ENCODE measurements at places on chromosomes 6 and 20.
A peak's percentile ranks its signal among the peaks of the same experiment; 100 is the strongest.

GRCh38 chr6:68653074-68653705 is 18.1 kb downstream of the ADGRB3 start:
- no peak for DNase-seq

GRCh38 chr6:33197431-33198048 is 2.9 kb downstream of the RXRB start:
- peak; percentile 66 for DNase-seq

- no peak for DNase-seq
Measured at GRCh38 chr6:136535017-136535765, 15.0 kb downstream of the MAP7 start.

- DNase-seq: no peak
Measured at GRCh38 chr6:43968110-43968965, 158.9 kb downstream of the MRPL14 start.

DNA sequence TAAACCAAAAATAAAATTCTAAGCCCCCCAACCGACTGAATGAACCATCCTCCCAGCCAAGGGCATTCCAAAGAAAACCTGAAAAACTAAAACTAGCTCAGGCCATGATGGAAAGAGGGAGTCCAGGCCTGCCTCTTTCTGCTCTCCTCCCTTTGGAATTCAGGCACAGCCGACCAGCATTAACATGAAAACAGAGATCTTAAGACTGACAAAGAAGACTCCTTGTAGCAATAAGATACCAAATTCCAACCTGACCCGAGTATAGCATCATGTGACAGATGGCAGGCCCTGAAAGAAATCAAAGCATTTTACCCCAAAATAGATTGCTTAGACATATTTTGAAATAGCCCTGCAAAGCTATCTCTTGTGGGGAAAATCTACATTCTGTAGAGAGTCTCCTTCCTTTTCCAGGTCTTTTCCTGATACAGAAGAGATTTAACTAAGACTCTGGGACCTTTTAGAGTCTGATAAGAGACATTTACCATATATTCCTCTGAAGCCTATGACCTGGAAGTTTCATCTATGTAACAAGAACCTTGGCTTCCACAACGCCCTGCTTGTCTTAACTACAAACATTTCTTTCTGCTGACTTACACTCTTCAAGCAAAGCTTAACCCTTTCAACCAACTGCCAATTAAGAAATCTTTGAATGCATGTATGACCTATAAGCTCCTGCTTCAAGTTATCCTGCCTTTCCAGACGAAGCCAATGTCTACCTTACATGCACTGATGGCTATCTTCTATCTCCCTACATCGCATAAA is 22.2 kb upstream of the TXLNB start:
- no peak for DNase-seq

GRCh38 chr20:53713328-53714056 is 119.9 kb upstream of the ZNF217 start:
- no peak for DNase-seq

DNA sequence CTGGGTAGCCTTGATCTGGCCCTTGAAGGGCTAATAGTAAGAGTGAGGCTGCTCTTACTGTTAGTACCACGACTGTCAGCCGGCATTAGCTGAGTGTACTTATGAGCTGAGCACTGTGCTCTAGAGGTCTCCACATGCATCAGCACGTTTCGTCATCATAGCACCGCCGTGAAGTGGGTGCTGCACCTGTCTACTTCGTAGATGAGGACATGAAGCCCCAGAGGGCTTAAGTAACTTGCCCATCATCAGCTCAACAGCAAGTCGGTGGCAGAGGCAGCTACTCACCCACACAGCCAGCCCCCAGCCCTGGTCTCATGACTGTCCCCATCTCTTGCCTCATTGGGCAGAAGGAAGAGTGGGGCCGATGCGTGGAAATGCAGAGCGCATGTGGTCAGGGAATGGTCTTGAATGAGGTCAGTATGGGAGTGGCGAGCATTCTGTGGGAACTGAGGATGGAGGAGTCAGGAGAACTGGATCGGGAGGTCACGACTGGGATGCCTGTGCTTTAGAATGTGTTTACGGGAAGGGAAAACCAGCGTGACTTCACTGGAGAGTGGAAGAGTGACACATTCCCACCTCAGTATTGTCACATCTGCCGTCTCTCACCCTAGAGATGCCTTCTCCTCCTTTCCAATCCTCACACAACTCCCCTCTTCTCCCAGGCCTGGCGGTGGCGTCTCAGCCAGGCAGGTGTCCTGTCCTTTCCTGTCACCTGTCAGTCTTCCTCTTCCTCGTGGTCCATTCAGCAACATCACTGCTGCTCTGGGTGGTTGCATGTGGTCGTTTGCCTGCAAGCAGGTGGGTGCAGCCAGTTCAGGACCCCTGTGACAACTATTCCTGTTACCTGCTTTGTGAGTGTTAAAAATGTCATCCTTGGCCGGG is 6.0 kb downstream of the SYTL3 start:
- no peak for DNase-seq

- no peak for DNase-seq
Measured at GRCh38 chr6:127959869-127960268, 59.0 kb upstream of the THEMIS start.

- DNase-seq: no peak
Measured at GRCh38 chr6:51429017-51429712, 610.5 kb downstream of the TFAP2B start.

GRCh38 chr6:97040355-97040860 is 115.9 kb downstream of the KLHL32 start:
- no peak for DNase-seq

GRCh38 chr6:103273048-103273447 is 1586.7 kb downstream of the HACE1 start:
- no peak for DNase-seq

DNA sequence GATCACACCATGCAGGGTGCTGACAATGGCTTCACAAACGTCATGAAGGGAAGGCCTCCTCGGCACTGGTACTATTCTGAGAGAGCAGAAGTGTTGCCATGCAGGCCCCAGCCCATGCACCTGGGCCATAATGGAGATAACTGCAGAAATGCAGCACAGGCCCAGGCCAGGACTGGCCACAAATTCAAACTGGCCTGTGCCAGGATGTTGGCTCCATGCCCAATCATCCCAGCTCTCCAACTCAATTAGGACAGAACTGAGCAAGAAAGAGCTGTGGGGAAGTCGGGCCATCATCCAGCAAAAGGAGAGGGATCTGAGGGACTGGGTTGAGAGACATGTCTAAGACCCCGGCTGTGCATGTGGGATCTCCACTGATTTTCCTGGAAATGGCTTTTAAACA is 48.9 kb upstream of the SYNDIG1 start:
- DNase-seq: no peak

DNA sequence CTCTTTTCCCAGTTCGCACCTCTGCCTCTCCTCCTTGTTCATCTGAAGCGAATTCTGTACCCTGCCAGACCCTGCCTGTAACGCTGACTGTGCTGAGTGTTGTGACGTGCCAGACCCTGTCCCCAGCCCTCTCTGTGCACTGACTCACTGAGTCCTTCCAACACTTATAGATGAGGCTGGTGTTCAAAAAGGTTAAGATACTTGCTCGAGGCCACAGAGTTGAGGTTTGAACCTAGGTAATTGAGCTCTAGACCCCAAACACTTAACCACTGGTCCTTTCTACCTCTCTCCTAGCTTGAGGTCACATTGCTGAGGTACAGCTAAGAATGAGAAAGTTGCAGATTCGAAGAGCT is 45.7 kb upstream of the NEDD9 start:
- DNase-seq: no peak

DNA sequence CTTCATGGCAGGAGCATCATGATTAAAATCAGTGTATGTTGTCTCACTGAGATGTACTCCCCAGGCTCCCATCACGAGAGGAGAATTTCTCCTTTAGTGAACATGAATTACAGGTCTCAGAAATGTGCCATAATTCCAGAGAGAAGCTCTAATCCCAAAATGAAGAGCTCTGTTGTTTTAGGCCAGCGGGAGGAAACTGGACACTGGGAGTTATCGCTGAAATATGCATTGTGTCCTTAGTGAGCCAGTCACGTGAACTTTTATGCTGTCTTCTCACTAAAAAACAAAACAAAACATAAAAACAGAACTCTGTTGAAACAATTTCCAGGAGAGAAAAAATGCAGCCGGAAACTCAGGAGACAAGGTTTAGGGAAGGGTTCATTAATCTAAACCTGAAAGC is 315.7 kb upstream of the NT5E start:
- no peak for DNase-seq

DNA sequence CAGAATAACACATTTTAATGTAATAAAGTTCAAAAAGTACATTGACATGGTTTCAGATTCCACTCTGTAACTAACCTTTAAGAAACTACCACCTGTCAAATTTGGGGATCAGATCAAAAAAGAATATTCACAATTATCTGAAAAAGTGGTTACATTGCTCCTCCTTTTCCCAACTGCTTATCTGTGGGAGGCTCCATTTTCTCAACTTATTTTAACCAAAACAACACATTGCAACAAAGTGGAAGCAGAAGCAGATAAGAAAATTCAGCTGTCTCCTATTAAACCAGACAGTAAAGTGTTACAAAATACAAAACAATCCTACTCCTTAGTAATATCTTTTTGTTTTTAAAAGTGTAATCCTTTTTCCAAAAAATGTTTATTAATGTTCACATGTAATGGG is 61.4 kb downstream of the PDSS2 start:
- no peak for DNase-seq

GRCh38 chr6:167046861-167047495 is 47.8 kb downstream of the CEP43 start:
- DNase-seq: no peak

DNA sequence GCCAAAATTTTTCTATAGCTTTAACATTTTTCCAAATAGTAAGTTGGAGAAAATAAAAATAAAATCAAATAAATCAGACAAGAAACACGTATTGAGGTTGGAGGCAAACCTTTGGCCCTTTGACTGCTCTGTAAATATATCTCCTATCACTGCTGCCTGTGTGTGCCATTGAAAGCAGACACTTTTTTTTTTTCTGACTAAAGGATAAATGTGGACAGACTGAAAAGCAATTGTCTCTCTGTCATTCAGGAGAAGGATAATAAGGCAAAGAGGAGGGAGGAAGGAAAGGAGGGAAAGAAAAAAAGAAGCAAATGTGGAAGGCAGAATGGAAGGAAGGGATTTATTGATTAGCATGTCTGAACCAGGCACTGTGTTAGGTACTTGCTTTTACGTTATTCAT is 85.2 kb upstream of the SULF2 start:
- no peak for DNase-seq

GRCh38 chr20:47493963-47494293 is 7.8 kb upstream of the NCOA3 start:
- DNase-seq: no peak

DNA sequence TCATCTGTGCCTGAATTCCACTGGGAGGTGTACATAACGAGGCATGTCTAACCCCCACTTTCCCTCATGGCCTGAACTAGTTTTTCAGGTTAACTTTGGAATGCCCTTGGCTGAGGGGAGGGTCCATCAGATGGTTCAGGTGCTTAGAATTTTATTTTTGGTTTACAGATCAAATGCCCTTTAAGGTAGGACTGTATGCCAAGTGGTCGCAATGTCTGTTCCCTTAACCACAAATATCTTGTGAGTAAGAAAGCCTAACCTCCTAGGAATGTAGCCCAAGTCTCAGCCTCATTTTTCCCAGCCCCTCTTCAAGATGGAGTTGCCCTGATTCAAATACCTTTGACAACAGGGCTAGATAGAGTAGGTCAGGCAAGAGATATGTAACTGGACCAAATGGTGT is 78.4 kb downstream of the RNASET2 start:
- no peak for DNase-seq

DNA sequence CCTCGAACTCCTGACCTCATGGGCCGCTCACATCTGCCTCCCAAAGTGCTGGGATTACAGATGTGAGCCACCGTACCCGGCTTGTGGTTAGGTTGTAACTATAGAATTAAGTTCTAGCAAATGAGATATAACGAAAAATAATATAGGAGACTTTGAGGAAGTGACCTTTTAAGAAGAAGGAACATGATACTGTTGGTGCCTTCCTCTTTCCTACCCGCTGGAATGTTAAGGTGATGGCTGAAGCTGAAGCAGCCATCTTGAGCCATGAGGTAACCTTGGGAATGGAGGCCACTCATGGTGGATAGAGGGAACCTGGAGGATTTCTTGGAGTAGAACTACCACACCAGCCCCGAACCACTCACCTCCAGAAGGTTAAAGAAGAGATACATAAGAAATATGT is 48.1 kb upstream of the MDGA1 start:
- no peak for DNase-seq

- DNase-seq: no peak
Measured at GRCh38 chr6:158503222-158503621, 56.7 kb upstream of the TMEM181 start.

DNA sequence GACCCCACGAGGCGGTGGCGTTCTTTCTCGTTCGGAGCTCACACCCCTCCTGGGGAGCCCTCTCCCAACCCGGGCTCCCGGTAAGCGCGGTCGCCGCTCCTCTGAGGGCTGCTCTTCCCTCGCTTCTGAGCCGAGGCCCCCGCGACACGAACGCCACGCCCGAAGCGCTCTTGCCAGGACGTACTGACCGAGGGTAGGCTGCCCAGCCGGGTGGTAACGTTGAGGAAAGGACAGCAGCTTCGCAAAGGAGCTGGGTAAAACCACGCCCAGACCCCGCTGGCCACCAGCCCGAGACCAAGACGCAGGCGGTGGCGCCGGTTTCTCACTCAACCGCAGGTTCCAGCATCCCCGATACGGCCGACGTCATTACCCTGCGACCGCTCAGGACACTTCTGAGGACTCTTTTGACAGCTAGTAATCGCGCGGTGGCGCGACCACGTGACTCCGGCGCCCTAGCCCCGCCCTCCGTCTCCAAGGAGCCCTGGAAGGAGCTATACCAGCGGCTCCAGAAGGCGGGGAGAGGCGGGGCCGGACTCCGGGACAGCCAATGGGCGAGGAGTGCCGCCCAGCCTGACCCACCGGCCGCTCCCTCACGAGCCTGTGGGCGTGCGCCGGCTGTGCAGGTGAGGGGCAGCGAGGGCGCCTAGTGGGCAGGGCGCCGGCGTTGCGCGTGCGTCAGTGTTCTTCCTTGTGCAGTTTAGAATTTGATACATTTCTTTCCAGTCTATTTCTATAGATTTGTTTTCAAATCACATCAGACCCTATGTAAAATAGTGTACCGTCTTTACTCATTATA is 4.0 kb upstream of the GZF1 start:
- peak; percentile 88 for DNase-seq

DNA sequence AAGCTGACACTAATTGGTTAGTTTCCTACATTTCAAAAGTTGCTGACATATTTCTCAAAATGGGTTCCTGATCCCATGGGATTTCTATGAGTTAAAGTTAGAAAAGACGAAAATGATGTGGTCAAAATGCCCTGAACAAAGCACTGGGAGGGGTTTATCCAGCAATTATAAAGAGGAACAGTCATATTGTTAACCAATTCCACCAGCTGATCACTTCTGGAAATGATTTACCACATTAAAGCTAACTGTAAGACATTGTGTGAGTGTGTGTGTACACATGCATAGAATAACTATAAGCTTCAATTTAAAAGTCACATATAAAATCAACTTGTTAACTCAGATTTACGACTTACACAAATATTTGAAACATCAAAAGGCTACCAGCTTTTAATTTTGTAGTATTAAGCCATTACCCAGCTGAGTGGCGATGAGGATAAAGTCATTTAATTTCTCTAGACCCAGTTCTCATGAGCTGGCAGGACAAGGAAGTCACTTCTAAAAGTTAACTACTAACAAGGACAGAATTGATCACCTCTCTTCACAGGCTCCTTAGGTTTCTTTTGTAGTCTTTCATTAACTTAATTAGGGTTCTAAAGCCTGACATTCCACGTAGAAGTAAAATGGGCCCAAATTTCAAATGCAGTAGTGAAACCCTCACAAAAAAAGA is 40.4 kb downstream of the MAN1A1 start:
- DNase-seq: no peak

GRCh38 chr6:143961066-143961465 is 47.0 kb downstream of the PLAGL1 start:
- no peak for DNase-seq

Data from GM12891 (cell line).